Left ventricle myocardium inferior (tissue), 1 donor: ENCODE measurements at places on chromosomes 6 and 20. TPM values are rescaled to one million over a fixed set of nuclear protein-coding genes. Genes with fewer than 3 reads are reported as not detected.

DNA sequence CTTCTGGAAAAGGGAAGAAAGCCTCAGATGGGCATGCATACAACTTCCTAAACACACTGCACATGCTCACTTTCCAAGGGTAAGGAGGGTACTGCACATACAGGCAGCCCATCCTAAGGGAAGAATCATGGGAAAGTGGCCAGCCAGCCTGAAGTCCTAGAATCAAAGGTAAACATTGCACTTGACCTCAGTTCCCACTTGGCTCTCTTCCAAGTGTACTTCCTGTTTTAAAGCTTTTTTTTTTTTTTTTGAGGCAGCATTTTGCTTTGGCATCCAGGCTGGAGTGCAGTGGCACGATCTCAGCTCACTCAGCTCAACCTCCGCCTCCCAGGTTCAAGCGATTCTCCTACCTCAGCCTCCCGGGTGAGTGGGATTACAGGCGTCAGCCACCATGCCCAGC lies 225.3 kb upstream of the EPHA7 start:
- no peak for DNase-seq

EYS gene
- total RNA-seq = 0.08 TPM

SIRPG gene
- not detected for total RNA-seq

SFTA2 gene
- not detected for total RNA-seq

XKR7 gene
- not detected for total RNA-seq
